Muscle of leg (tissue), 16 donors: ENCODE measurements at places on chromosomes 13 and 19. TPM values are rescaled to one million over a fixed set of nuclear protein-coding genes. Genes with fewer than 3 reads are reported as not detected.

- no peaks in the 10 kb centered on the region for H3K27me3 ChIP-seq
- no peak overlapping the region for H3K4me3 ChIP-seq
- H3K27ac ChIP-seq: peak overlapping the region; percentile 77
- H3K4me1 ChIP-seq: peaks cover 33% of the 10 kb centered on the region
Observed at GRCh38 chr19:49954933-49955332, 6.0 kb downstream of the SIGLEC11 start.

GRCh38 chr13:88976466-88976865, 1305.3 kb downstream of the SLITRK5 start:
- H3K4me1 ChIP-seq: no peaks in the 10 kb centered on the region
- DNase-seq: no peak
- H3K27me3 ChIP-seq: no peaks in the 10 kb centered on the region
- no peak overlapping the region for H3K27ac ChIP-seq
- H3K36me3 ChIP-seq: no peaks in the 10 kb centered on the region
- no peak overlapping the region for H3K4me3 ChIP-seq

DNA sequence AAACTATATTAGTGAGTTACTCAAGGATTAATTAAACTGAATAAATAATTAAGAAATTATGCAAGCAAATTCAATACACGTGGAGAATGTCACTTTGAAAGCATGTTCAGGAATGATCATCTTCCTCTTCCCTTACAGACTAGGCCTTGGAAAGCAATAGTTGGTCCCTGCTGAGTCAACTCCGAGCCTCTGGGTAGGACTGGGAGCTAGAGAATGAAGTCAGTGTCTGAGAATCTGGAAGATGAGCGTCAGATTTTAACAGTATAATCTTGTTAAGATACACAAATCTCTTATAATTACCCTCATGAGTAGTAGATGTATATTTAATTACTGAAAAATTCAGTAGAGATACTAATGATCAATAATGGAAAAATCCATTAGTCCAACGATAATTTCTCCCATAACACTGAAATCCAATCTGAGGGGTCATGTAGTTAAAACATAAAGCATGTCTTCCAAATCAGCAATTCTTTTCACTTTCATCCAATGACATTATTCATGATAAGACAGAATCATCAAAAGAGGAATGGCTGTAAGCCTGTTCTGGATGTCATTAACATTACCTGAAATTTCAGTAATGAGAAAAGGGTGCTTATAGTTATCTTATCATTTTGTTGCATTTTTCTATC, 423.0 kb downstream of the DCT start:
- no peak overlapping the region for H3K27ac ChIP-seq
- no peak for DNase-seq
- no peaks in the 10 kb centered on the region for H3K27me3 ChIP-seq
- H3K36me3 ChIP-seq: no peaks in the 10 kb centered on the region
- H3K4me3 ChIP-seq: no peak overlapping the region

DNA sequence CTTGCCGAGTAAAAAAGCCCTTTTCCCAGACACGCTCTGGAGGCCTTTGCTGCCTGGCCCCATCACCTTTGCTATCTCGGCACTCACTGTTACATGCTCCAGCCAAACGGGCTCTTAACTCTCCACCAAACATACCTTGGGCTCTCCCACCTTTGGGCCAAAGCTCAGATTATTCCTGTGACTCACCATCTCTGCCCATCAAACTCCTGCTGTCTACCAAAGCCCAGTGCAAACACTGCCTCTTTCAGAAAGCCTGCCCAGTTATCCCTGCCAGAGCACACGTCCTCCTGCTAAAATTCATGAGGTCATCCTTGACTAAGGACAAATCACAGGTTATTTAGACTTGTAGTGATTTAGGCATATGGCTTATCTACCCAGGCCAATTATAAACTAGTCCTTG, 48.1 kb upstream of the SERPINE3 start:
- H3K4me3 ChIP-seq: no peak overlapping the region
- no peaks in the 10 kb centered on the region for H3K36me3 ChIP-seq
- no peaks in the 10 kb centered on the region for H3K27me3 ChIP-seq
- H3K27ac ChIP-seq: no peak overlapping the region
- DNase-seq: no peak
- peaks cover 2% of the 10 kb centered on the region for H3K4me1 ChIP-seq

- DNase-seq: peak; percentile 85
- H3K4me3 ChIP-seq: peak within 1 kb of the TSS; percentile 10
- H3K4me1 ChIP-seq: no peaks in the 10 kb centered on the region
- no peaks in the 10 kb centered on the region for H3K36me3 ChIP-seq
Observed at GRCh38 chr13:83881917-83882605, at the start of gene SLITRK1. TSS of gene SLITRK1 (minus strand) at chr13:83882474. CDS start at chr13:83881507, 967 bp downstream.

DNA sequence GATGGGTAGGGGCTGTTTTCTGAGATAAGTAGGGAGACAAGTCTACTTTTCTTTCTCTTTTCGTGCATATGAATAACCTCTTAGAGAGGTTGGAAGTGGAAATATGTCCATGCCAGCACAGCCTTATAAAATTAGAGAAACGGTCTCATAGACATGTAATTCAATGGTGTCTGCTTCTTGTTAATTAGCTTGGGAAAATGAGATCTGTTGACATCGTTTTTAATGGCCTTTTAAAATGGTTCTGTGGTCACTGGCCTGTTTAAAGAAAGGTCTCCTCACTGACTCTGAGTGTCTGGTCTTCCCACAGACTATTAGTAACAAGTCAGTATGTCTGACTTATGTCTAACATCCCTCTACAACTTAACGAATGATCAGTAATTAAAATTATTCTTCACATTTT, 487.1 kb downstream of the SLITRK6 start:
- no peaks in the 10 kb centered on the region for H3K4me1 ChIP-seq
- H3K27me3 ChIP-seq: no peaks in the 10 kb centered on the region
- no peak overlapping the region for H3K4me3 ChIP-seq
- no peak for DNase-seq
- no peak overlapping the region for H3K27ac ChIP-seq

DNA sequence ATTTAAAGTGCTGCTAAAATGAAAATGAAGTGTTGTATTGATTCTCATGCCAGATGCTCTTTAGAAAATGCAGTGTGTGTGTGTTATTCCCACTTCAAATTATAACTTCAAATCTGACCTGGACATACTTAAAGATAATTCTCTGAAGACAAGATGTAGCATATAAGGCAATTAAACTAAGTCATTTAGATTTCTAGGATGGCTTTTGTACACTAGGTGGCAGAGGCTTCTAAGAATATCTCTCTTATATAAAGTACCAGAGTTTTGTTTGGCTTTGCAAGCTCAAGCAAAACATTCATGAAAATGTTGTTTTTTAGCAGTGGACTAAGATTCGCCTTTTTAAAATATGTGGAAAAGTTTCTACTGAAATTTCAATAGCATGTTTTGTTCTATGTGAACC, 407.2 kb downstream of the GPC5 start:
- no peak overlapping the region for H3K4me3 ChIP-seq
- H3K27ac ChIP-seq: no peak overlapping the region
- DNase-seq: no peak
- no peaks in the 10 kb centered on the region for H3K4me1 ChIP-seq
- H3K27me3 ChIP-seq: no peaks in the 10 kb centered on the region

DNA sequence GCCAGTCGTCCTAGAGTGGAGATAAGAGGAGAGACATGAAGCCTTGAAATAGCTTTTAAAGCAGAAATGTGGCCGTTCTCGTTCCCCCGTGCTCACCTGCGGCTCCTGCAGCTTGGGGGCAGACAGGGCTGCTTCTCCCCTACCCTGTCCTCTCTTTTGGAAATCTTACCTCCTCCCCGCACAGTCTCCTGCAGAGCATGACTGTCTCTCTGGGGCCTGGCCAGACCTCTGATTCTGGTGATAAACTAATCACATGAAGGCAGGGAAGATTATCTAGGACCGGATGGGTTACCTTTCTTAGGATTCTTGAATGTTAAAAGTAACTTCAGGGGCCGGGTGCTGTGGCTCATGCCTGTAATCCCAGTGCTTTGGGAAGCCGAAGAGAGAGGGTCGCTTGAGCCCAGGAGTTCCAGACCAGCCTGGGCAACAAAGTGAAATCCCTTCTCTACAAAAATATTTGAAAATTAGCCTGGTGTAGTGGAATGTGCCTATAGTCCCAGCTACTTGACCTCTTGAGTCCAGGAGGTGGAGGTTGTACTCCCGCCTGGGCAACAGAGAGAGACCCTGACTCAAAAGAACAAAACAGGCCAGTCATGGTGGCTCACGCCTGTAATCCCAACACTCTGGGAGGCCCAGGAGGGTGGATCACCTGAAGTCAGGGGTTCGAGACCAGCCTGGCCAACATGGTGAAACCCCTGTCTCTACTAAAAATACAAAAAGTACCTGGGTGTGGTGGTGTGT, 8.1 kb downstream of the CEBPA start:
- no peak overlapping the region for H3K4me3 ChIP-seq
- H3K36me3 ChIP-seq: no peaks in the 10 kb centered on the region
- H3K27me3 ChIP-seq: peaks cover 24% of the 10 kb centered on the region
- no peak for DNase-seq

- no peak overlapping the region for H3K27ac ChIP-seq
- H3K4me3 ChIP-seq: no peak overlapping the region
- DNase-seq: peak; percentile 60
- H3K36me3 ChIP-seq: no peaks in the 10 kb centered on the region
- H3K27me3 ChIP-seq: no peaks in the 10 kb centered on the region
Observed at GRCh38 chr13:42532561-42533335, 41.2 kb upstream of the TNFSF11 start.

- H3K4me1 ChIP-seq: no peaks in the 10 kb centered on the region
- no peak for DNase-seq
- H3K4me3 ChIP-seq: no peak overlapping the region
- H3K27ac ChIP-seq: no peak overlapping the region
- no peaks in the 10 kb centered on the region for H3K36me3 ChIP-seq
- no peaks in the 10 kb centered on the region for H3K27me3 ChIP-seq
Observed at GRCh38 chr13:21465710-21466160, 6.6 kb upstream of the ZDHHC20 start.

The TTYH1 gene
- 3.6 TPM for total RNA-seq

The FOXA3 gene
- not detected for total RNA-seq

The NFIX gene
- total RNA-seq: 38.1 TPM
